ENCODE measurements at places on chromosomes 6 and 20.

DNA sequence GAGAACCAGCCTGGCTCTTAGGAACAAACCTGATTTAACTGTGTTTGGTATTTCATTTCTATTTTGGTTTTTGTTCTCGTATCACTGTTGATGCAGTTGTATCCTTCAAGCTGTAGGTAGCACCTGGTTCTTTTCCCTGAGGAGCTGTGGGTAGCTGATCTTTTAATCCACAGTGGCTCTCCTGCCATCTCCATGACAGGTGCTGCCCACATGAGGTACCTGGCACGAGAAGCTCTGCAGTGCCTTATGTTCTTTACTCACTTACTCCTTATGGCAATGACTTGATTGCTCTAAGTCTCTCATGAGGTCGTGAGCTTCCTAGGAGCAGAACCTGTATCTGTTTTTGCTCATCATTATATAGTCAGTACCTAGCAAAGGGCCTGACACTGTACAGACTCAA lies 74.3 kb upstream of the EMILIN3 start:
- DNase-seq = no peak

GRCh38 chr6:39104528-39104927 lies 10.5 kb downstream of the SAYSD1 start:
- DNase-seq = no peak

- DNase-seq = no peak
Observed at GRCh38 chr6:4308364-4308763, 173.0 kb upstream of the ECI2 start.

GRCh38 chr6:111618407-111618806 lies 12.7 kb upstream of the TRAF3IP2 start:
- DNase-seq = no peak

DNA sequence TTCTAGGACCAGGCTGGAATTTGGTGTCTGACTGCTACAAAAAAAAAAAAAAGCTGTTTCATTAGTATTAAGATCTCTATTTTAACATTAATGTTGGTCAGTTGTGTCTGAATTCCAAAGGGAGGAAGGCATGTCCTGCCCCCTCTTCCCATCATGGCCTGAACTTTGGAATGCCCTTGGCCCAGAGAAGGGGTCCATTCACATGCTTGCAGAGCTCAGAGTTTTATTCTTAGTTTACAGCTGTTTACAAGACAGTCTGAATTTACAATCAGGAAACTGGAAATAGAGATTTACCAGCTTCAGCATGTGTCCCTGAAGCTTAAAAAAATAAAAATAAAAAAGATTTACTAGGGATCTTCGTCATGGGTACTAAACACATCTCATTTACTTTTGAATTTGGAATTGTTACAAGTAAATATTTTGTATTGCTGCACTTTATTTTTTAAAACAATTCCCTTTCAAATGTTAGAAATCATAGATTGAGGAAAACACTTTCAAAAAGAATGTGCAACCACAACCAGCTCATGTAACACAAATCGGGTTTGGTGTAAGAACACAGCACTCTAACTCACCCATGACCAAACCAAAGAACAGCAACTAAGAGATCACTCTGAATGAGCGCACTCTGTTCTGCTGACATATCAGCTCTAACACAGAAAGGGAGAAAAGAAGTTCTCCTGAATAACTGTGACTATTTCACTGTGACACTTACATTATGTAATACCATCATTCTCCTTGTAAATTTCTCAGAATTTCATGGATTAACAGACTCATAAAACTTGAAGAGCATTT lies 6.6 kb upstream of the SERPINB6 start:
- no peak for DNase-seq

DNA sequence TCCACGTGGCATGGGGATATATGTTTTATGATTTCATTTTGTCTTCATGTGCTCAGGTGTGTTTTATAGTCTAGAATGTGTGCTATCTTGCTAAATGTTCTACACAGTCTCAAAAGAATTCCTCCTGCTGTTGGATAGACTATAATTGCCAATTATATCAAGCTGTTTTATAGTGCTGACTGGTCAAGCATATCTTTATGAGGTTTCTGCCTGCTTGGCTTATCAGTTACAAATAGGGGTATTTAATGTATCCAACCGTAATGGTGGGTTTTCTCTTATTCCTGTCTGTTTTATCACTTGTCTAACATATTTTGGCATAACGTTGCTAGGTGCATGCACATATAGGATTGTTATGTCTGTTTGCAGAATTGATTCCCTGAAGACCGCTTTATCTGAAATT lies 201.3 kb downstream of the EYS start:
- no peak for DNase-seq

GRCh38 chr6:33431880-33432541 lies 12.1 kb downstream of the SYNGAP1 start:
- no peak for DNase-seq

- peak; percentile 34 for DNase-seq
Observed at GRCh38 chr6:31399589-31400466, 3.6 kb upstream of the MICA start.

DNA sequence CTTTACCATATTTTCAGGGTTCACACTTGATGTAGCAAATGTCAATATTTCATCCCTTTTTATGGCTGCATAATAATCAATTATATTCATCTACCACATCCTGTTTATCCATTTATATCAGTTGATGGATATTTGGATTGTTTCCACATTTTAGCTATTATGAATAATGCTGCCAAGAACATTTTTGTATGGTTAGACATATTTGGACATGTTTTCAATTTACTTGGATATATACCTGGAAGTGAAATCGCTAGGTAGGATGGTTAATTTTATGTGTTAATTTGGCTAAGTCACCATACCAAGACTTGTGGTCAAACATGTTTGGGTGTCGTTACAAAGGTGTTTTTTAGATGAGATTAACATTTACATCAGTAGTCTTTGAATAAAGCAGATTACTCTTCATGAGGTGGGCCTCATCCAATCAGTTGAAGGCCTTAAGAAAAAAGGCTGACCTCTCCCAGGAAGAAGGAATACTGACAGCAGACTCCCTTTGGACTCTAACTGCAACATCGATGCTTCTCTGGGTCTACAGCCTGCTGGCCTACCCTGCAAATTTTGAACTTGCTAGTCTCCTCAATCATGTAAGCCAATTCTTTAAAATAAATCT lies 196.5 kb downstream of the BACH2 start:
- DNase-seq = no peak

GRCh38 chr6:137043710-137044365 lies 927 bp downstream of the IL20RA start:
- no peak for DNase-seq

DNA sequence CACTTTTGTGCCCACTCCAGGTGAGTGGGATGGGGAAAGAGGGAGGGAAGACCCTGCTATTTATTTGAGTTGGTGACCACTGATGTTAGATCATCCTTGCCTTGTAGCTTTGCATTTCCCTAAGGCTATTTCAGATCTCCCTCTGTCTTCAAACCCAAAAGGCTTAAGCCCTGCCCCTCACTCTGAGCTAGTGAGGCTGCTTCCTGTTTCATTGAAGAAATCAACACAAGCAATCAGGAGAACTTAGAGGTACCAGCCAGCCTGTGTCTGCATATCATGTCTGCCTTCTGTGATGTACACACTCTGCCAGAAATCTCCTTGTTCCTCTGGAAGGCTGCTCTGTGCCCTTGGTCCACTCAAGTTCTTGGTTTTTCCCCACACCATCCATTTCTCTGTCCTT lies 135.3 kb downstream of the ARID1B start:
- DNase-seq = no peak

DNA sequence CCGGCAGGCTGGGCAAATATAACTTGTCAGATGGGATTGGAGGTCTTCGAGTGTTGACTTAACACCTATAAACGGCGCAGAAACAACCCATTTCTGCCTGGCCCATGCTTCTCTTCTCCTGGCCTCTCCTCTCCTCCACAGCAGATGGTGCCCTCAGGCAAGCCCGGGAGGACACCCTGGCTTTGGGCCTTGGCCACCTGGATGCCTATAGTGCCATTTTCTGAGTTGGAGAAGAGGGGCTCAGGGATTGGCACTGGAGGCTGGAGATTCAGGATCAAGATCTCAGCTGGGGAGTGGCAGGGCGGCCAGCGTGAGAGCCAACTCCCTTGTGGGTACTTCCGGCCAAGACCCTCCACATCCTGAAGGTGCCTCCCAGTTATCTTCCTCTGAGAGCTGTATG lies 211.9 kb upstream of the PMEPA1 start:
- DNase-seq = no peak

DNA sequence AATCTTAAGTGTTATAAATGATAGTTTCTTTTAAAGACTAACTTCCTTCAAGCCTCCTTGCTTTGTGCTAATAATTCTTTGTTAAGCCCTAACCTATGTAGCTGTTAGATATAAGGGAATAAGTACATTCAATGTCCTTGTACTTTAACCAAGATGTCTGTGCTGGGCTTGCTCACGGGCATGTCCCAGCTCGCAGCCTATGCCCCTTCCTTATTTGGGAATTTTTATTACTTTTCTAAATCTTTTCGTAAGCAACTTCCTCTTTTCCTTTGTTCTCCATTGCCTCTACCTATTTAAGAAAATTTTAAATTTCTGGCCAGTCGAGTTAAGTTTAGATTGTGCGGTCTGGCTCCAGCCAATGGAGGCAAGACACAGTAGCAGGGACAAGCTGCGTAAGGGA lies 26.0 kb upstream of the CDK19 start:
- DNase-seq = no peak

DNA sequence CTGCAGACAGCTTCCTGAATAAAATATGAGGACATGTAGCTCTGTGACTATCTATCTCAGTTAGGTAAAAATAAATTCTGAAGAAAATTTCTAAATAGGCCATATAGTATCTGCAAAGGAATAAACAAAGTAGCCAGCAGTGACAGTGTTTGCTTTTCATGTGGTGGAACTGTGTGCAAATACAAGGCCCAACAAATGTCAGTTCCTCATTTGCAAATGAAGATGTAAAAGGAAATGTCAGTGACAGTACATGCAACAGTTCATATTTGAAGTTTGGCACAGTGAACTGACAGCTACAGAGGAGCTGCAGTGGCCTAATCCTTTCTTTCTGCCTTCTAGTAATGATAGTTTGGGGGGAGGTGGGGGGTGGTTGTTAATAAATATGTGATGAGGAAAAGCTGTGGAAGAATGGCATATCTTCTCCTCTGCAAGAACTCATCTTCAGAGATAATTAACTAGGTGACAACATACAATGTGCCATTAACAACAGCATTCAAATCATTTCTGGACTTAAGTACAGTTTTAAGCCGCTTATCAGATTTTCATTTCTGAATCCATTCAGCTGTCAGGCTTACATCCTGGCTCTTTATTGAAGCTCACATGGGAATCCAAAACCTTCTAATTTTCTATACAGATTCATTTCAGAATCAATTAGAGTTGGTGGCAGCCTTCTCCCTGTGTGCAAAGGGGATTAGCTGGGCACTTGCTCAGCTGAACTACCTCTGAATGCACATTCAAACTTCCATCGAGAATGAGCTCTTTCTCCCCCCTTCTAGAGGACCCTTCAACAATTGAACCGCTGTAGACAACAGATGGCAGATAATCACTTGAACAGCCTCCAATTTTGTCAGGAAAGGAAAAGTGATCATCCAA lies 1059.0 kb upstream of the EPHA7 start:
- no peak for DNase-seq

DNA sequence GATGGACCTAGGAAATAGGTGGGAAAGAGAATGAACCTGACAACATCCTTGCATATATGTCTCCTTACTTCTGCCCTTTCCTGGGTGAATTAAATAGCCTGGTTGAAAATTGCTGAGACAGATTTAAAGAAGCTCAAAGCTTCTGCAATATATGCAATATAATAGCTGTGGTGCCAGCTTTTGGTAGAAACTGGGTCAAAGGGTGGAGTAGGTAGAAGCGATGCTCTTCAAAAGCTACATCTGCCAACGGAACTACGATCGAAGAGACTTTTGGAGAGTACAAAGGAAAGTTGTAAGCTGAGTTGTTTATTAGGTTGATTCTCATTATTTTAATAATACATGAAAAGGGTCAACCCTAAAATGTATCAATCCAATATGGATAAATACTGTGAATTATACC lies 22.8 kb upstream of the TTK start:
- DNase-seq = no peak
